Epithelial cell of esophagus (primary cell): ENCODE measurements at places on chromosomes 11 and 22.

GRCh38 chr11:20421946-20422345 lies 34.4 kb downstream of the PRMT3 start:
- no peak for DNase-seq

GRCh38 chr11:96019281-96019680 lies 95.4 kb upstream of the MTMR2 start:
- no peak for DNase-seq

GRCh38 chr11:131814108-131814507 lies 443.7 kb downstream of the NTM start:
- DNase-seq = no peak

GRCh38 chr11:116312570-116313391 lies 460.0 kb downstream of the BUD13 start:
- DNase-seq = no peak

DNA sequence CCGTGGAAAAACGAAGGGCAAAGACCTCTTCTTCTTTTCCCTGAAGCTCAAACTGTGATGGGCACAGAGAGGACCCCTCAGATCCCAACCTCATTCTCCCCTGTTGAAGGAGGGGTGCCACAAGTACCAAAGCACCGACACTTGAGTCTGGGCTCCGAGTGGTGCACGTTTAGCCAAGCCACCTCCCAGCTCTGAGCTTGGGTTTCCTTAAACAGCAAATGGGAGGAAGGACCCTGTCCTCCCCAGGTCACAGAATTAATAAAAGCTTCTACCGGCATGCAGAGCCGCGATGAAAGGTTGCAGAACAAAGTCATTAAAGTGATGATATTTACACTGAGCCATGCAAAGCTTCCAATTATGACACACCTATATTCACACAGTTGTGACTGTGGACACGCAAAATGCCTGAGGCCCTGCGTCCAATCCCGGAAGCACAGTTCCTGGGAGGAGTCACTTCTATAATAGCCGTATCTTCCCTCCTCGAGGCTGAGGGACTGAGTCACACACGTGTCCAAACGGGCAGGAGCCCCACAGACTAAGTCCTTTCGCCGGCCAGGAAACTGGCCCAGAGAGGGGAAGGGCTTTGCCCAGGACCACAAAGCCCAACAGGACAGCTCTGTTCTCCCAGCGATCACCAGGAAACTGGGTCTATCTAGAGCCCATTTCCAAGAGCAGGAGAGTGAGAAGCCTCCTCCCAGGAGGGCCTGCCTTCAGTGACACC lies 922 bp upstream of the CSNK1E start:
- DNase-seq = peak; percentile 99

DNA sequence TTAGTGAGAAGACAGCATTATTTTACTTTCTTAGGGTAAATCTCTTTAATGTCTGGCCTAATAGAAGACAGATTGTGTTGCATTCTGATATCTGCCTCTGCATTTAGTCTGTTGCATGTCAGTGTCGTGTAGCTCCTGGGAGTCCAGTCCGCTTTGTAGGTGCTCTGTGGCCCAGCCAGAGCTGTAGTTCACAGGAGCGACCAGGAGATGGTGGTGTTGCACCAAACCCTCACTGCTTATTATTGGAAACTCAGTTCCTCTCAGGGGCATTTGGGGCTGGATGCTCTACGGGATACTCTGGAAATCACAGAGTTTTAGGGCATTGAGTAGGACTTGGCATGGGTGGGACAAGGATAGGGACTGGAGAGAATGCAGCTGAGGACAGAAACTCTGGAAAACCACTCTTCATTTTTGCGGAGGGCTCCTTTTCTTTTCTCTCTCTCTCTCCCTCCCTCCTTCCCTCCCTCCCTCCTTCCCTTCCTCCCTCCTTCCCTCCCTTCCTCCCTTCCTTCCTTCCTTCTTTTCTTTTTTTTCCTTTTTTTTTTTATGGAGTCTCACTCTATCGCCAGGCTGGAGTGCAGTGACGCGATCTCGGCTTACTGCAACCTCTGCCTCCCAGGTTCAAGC lies 21.7 kb downstream of the MIAT start:
- peak; percentile 76 for DNase-seq

DNA sequence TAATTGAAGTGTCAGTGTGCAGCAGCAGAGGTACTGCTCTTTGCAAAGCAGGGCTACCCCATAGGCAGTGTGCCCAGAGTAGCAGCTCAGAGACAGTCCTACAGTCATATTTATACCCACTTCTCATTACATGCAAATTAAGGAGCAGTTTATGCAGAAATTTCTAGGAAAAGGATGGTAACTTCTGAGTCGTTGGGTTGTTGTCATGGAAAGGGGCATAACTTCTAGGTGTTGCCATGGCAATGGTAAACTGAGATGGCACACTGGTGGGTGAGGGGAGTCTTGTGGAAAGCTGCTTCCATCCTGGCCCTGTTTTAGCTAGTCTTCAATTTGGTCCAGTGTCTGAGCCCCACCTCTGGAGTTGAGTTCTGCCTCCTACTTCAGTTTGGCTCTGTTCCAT lies 77.4 kb downstream of the MN1 start:
- DNase-seq = no peak

DNA sequence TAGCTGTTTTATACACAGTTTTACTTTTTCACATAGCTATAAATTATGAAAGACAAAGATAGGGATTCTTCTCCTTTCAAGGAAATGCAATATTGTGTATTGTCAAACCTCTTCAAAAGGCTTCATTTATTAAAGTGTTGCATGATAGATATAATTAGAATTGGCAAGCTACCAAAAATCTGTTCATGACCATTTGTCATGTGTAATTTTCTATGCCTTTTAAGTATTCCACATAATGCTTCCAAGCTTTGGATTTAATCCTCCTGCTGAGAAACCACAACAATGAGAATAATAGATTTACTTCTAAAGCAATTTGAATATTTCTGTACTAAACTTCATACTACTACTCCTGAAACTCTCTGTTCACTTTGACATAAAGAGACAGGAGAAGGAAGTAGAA lies 403.2 kb upstream of the CCDC179 start:
- no peak for DNase-seq

DNA sequence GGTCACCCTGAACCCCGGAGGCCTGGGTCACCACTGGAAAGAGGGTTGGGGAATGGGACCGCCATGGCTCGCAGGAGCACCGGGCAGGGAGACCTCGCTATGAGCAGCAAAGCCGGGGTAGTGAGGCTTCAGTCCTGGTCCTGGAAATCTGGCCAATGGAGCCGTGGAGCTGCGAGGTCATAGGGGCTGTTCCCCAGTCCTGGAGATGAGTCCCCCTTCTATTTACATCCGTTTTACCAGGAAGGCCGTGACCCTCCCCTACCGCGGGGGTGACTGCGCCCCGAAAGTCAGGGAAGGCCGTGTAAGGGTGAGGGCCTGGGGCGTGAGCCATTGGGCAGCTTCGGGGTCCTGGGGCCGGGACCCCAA lies 449 bp downstream of the PIDD1 start:
- DNase-seq = no peak

- peak; percentile 3 for DNase-seq
Observed at GRCh38 chr11:129911298-129911697, 15.9 kb upstream of the NFRKB start.

GRCh38 chr11:17391493-17392355 lies 3.3 kb upstream of the KCNJ11 start:
- DNase-seq = no peak

GRCh38 chr11:554428-555226 lies 5.9 kb downstream of the LMNTD2 start:
- DNase-seq = peak; percentile 71

- DNase-seq = peak; percentile 7
Observed at GRCh38 chr11:104663190-104664140, 234.8 kb downstream of the CASP12 start.

- DNase-seq = no peak
Observed at GRCh38 chr11:72642884-72643522, 31.2 kb downstream of the PDE2A start.

DNA sequence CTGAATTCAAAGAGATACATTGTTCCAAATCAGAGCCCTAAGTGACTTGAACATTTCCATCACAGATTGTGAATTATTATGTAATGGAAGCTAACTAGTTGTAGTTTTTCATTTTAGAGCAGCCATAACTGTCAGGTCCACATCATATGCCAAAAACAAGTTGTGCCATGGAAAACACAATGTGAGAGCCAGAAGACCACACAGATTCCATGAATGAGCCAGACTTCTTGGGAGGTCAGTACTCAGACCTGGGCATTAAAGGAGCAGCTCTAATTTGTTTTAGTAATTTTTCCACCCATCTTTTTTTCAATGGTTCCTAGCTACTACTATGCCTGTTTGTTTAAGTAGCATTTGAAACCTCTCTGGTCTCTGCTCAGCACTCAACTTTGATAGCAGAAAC lies 279.4 kb downstream of the FAT3 start:
- no peak for DNase-seq

- no peak for DNase-seq
Observed at GRCh38 chr22:39905687-39906086, 4.8 kb downstream of the GRAP2 start.

DNA sequence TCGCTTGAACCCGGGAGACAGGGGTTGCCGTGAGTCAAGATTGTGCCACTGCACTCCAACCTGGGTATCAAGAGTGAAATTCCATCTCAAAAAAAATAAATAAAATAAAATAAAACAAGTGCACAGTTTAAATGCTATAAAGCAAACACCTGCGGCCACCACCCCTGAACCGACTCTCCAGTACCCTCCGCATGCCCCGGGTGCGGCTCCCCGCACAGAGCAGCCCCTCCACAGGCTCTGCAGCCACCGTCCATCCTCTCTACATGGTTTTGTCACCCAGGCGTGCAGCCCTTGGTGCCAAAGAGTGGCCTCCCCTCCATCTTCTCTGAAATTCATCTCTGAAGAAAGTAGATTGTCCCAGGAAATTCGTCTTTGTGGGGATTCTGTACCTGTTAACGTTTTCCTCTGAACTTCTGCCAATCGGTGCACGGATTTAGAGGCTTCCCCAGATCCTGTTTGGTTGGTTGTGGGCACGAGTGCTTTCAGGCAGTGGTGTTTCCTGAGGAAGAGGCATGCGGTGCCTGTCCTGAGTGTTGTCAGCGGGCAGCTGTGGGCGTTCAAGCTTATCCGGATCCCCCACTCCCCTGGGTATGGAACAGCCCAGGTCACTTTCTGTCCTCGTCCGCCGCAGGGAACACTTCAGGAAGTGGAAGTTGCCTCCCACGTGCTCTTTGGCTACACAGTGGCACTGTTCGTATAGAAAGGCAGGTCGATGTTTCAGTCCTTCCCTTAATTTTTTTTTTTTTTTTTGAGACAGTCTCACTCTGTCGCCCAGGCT lies 4.1 kb downstream of the MIOX start:
- DNase-seq = no peak
